ENCODE measurements at places on chromosomes 7 and 10. TPM values are rescaled to one million over a fixed set of nuclear protein-coding genes. Genes with fewer than 3 reads are reported as not detected.

DNA sequence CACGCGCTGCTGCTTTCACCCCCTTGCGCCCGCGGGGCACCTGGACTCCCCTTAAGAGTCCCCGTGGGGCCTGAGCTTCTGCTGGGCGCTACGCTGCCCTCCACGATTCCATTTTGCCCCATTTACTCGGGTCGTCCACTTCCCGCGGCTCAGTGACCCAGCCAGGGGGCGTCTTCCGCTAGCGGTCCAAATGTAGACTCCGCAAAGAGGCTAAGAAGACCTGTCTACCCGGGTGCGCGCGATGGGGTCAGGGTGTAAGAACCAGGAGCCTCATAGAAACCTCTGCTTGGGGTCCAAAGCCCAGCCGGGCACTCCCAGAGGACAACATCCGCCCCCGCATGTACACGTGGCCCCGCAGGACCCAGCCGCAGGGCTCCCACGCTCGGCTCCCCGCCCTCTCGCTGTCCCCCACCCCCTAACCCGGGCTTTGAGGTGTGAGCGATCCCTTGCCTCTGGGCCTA lies 5.2 kb upstream of the HMX2 start:
- no peak for DNase-seq
- no peak overlapping the region for H3K27ac ChIP-seq
- H3K4me3 ChIP-seq, result no peak overlapping the region
- H3K36me3 ChIP-seq, result no peaks in the 10 kb centered on the region
- peaks cover 4% of the 10 kb centered on the region for H3K4me1 ChIP-seq

DNA sequence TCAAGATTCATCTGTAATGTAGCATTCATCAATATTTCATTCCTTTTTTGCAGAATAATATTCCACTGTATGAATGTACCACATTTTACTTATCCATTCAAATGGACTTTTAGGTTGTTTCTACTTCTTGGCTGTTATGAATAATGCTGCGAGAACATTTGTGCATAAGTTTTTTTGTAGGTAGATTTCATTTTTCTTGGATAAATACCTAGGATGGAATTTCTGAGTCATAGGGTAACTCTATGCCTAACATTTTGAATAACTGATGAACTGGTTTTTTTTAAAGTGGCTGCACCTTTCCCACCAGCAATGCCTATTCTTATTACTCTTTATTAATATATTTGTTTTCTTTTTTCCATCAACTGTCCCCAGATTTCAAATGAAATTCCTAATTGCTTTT lies 9.1 kb upstream of the XPNPEP1 start:
- DNase-seq, result no peak
- H3K27ac ChIP-seq, result no peak overlapping the region
- no peak overlapping the region for H3K4me3 ChIP-seq
- H3K36me3 ChIP-seq, result no peaks in the 10 kb centered on the region

DNA sequence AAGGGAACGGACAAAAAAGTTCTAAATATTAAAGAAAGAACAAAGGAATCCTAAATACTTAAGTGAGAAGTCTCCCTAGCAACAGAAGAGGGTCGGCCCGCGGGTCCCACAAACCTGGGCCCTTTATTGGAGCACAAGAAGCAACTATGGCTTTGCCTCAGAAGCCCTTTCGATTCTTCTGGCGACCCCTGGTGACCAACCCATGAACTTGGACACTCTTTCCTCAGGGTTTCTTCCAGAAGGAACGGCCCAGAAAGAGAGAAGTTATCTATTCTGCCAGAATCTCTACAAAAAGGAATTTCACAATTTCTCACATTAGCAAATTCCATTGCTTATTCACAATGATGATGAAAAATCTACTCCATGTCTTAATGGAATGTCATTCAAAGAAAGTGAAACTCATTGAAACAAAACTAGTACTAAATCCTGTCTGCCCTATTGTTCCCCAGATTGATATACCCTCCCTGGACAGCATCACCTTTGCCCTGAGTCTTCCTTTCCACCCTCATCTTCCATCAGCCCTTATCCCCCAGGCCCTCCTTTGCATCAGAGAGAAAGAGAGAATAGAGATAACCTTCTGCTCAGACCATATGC lies 43.7 kb downstream of the CPVL start:
- no peak overlapping the region for H3K4me3 ChIP-seq
- DNase-seq, result no peak
- no peaks in the 10 kb centered on the region for H3K36me3 ChIP-seq

DNA sequence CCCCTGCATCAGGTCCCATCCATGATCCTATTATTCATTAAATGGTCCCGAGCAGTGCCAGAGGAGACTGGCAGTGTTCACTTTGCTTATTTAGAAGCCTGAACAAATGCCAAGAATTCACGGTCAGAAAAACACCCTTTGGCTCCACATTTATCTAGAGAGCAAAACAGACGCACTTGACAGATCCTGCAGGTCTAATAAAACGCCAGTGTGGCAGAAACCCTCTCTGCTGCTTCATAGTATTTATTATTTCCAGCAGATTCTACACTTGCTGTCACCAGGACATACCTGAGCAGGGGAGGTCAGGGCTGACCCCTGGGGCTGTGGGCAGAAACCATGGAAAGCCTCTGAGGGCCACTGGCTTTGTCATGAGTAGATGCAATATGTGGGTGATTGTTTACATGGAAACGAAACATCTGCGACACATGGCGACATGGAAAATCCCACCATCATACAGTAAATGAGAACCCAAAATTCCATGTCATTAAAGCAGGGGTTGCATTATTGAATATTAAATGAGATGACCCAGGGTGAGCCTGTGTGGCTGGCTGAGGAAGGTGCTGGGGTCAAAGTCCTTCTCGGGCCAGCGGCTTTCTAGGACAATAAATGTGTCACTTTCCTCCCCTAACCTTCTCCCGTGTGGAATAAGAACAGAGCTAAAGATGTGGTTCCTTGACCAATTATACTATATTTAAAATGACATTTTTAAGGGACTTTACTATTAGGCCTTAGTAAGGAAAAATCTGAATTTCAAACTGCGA lies 205.9 kb upstream of the SVIL start:
- H3K27me3 ChIP-seq, result peaks cover 2% of the 10 kb centered on the region
- no peaks in the 10 kb centered on the region for H3K36me3 ChIP-seq
- no peaks in the 10 kb centered on the region for H3K4me1 ChIP-seq
- no peak overlapping the region for H3K27ac ChIP-seq
- H3K4me3 ChIP-seq, result no peak overlapping the region
- DNase-seq, result no peak

GRCh38 chr10:52949899-52950298 lies 177.3 kb upstream of the MBL2 start:
- H3K4me1 ChIP-seq, result no peaks in the 10 kb centered on the region
- H3K36me3 ChIP-seq, result no peaks in the 10 kb centered on the region
- H3K4me3 ChIP-seq, result no peak overlapping the region
- no peak overlapping the region for H3K27ac ChIP-seq

The CYP3A7 gene
- not detected for total RNA-seq

DNA sequence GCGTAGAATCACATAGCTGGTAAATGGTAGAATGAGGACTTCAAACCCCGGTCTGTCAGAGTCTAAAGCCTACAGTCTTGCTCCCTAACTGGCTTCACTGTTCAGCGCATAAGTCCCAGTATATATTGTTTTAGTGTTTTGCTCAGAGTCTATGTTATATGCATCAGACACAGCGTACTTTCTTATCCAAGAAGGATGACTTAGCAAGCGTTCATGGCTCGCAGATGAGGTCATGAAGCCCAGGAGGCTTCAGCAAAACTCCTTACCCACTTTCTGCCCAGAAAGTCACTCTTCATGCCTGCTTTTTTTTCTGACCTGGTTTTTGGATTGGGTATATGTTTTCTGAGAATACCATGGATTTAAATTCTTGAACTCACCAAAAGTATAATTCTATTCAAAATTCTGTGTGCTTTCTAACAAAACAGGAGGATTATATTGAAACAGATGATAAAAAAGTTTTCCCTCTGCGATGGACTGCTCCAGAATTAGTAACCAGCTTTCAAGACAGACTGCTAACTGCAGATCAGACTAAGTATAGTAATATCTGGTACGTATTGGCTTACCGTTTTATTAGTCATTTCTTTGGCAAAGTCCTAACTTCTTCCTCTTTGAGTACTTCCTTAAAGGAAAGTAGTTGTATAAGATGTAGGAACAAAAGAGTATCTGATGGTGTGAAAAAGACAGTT lies 24.6 kb upstream of the BHLHA15 start:
- H3K27me3 ChIP-seq, result no peaks in the 10 kb centered on the region
- peaks cover 4% of the 10 kb centered on the region for H3K36me3 ChIP-seq
- DNase-seq, result no peak
- no peak overlapping the region for H3K27ac ChIP-seq
- no peak overlapping the region for H3K4me3 ChIP-seq
- no peaks in the 10 kb centered on the region for H3K4me1 ChIP-seq

- no peak for DNase-seq
- H3K36me3 ChIP-seq, result no peaks in the 10 kb centered on the region
- H3K27me3 ChIP-seq, result no peaks in the 10 kb centered on the region
- H3K4me3 ChIP-seq, result no peak overlapping the region
These were observed 46.5 kb downstream of the ABLIM1 start for GRCh38 chr10:114611617-114612016.

DNA sequence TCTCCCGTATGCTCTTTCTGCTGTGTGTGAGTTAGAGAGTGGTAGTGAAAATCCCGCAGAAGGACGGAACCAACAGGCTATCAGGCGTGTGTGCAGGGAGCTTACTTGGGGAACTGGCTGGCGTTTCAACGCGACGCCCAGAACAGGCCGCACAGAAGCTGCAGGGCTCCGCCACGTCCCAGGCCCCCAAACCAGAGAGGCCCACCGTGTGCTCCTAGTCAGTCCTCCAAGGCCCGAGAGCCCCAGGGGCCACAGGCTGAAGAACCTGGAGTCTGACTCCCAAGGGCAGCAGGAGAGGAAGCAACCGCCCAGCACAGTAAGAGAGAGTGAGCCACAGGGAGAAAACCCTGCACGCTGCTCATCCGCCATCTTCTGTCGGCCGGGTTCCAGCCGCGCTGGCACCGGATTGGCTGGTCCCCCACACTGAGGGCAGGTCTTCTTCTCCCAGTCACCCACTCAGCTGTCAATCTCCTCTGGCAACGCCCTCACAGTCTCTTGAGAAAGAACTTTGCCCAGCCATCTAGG lies 730.6 kb upstream of the VSTM2A start:
- H3K4me3 ChIP-seq, result no peak overlapping the region
- H3K36me3 ChIP-seq, result no peaks in the 10 kb centered on the region
- DNase-seq, result no peak
- no peaks in the 10 kb centered on the region for H3K27me3 ChIP-seq
- no peaks in the 10 kb centered on the region for H3K4me1 ChIP-seq

Data from GM12878 (cell line).